ENCODE measurements at places on chromosomes 16 and 17. TPM values are rescaled to one million over a fixed set of nuclear protein-coding genes. Genes with fewer than 3 reads are reported as not detected.

TBC1D3G gene
- total RNA-seq = not detected

MMP15 gene
- 24.2 TPM for total RNA-seq

ADAM11 gene
- total RNA-seq = under 0.01 TPM

SPNS3 gene
- 0.34 TPM for total RNA-seq

MYH11 gene
- total RNA-seq = not detected

HBA1 gene
- total RNA-seq = not detected

C16orf96 gene
- total RNA-seq = not detected

PPY gene
- not detected for total RNA-seq

MYH1 gene
- total RNA-seq = not detected

NEUROD2 gene
- not detected for total RNA-seq

PRKCB gene
- not detected for total RNA-seq

SGCA gene
- total RNA-seq = not detected

SLC13A2 gene
- not detected for total RNA-seq

TPPP3 gene
- 0.19 TPM for total RNA-seq

ATAD5 gene
- total RNA-seq = 6.6 TPM

Data from dermis blood vessel endothelial cell (primary cell).